Stimulated activated CD4-positive, alpha-beta T cell treated with anti-CD3 and anti-CD28 coated beads, Interleukin-12 subunit alpha, Interleukin-12 subunit beta, amount 100 ng/mL, for 4 hours (primary cell): ENCODE measurements at places on chromosomes 1 and 21.

GRCh38 chr1:230079199-230080024, 12.4 kb downstream of the GALNT2 start:
- no peak for DNase-seq

DNA sequence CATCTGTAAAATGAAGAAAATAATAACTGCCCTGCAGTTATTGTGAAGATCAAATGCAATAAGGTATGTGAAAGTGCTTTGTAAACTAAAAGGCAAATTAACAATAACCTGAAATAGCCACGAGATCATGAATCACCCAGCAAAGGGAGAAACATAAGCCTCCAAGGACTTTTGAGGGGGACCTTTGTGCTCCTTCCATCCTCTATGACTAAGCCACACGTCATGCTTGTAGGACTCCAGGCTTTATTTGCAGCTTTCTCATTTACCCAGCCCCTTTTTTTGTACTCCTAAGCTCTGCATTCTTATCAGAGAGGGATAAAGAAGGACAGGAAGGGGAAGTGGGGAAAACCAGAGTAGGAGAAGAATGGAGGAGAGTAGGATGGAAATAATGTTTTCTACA, 115.1 kb downstream of the PROX1 start:
- no peak for DNase-seq

GRCh38 chr1:171788696-171789095, 7.2 kb downstream of the METTL13 start:
- no peak for DNase-seq

DNA sequence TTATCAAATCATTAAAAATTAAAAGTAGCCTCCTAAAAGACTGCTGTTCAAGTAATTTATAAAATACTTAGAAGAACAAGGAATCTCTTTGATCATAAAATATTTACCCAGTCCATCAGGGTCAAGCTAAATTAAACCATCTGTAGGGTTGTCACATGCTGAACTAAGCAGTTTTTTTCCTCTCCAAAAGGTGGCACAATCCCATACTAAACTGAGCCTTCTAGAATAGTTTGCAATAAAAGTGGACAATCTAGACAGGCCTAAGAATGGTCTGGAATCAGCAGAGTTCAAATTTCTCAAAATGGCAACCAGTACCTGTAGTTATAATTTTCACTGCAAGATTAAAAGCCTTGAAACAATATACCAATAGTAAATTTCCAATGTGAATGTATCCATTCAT, 194.8 kb downstream of the EIF4G3 start:
- no peak for DNase-seq

DNA sequence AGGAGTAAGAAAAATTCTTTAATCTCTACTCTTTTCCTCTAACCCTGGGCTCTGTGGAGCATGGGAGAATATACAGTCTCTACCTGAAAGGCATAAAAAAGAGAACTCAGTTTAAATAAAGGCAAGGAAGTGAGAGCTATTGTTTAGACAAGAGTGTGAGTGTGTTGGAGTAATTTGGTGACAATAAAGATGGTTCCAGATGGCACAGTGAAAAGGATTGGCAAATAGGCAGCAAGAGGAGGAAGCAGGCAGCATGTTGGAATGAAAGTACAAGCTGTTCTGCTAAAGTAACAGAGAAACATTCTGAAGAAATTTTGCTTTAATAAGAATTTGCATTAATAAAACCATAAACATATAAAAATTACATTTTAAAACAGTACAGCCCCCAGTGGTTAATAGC, 163.4 kb downstream of the DNM3 start:
- no peak for DNase-seq
